Midbrain (tissue), 1 donor: ENCODE measurements at places on chromosomes 3 and 15.

DNA sequence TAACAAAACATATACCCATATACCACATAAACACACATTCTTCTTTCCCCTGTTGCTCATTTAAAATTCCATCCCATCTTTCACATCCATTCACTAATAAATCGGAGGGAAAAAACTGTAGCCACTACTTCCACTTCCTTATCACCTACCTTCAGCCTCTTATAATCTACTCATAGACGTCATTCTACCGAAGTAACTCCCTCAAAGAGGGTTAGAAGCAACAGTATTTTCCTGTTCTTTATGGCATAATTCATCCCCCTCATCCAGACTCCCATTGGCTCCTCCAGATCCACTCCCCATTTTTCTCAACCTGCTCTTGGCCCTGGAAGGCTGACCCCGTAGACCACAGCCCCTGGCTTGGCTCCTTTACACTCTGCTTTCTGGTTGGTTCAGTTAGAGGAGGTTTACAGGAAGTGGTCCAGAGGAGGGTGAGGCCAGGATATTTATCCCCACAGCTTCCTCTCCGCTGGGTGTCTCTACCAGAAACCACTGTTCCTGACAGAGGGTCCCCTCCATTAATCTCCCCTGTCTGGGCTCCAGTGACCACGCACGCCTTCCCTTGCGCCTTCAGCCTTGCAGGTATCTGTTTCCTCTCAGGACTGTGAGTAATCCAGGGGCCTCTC, 46.3 kb downstream of the FMN1 start:
- DNase-seq: no peak

DNA sequence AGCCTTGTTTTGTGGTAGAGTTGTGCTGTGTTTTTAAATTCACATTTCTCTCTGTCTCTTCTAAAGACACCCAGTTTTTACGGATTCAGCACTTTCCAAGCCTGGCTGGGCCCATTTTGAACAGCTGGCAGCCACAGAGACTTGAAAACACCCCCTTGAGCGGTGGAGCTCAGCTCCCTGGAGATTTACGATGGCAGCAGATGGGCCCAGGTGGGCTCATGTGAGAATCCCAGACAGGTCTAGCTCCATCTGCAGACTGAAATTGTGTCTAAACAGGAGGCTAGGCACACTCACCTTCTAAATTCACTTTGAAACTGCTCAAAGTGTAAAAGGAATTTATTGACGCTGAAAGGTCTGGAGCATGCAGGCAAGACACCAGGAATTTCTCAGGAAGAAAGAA, 232.0 kb upstream of the HES1 start:
- DNase-seq: no peak

DNA sequence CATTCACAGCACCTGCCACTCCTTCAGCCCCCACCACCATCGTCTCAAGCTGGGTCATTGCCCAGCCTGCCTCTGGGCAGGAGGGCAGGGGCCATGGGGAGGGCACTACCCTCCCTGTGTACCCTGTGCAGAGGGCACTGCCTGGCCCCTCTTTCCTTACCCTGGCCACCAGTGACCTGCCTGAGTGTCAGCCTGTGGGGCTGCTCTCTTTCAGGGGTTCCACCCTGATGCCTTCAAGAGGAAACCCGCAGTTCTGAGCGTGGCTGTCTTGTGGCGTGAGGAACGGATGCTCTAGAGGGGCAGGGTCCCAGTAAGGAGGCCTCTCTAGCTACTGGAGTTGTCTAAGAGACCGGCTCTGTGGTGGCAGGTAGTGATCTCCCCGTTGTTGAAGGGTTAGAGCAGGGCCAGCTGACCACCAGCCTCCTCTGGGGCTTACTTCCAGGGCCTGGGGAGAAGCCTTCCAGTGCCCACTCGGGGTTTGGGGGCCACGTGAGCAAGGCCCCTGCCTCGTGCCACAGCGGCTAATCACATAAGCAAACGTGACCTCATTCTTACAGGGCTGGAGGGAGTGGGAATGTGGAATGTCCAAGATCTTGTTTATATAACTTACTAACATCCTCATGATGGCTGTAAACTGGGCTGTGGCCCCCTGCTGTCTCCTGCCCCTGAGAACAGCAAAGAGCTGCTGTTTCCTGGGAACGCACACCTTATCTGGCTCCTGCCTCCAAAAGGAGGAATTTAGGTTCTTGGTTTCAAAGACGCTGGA, 31.4 kb upstream of the SEC13 start:
- DNase-seq: no peak

DNA sequence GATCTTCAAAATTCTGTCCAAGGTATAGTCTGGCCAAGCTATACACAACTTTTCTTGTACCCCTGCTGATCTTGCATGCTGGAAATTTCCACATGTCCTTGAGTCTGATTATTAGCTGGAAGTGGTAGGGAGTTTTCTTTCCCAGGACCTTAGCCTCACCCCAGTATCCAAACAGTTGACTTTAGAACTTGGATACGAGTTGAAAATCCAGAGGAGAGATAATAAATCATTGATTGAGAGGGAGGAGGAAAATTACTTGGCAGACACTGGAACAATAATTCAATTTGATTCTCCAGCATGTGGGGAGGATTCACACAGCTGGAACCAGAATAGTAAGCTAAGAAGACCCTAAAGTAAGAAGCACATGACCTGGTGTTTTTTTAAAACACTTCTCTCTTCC, 116.4 kb downstream of the IL5RA start:
- DNase-seq: no peak

DNA sequence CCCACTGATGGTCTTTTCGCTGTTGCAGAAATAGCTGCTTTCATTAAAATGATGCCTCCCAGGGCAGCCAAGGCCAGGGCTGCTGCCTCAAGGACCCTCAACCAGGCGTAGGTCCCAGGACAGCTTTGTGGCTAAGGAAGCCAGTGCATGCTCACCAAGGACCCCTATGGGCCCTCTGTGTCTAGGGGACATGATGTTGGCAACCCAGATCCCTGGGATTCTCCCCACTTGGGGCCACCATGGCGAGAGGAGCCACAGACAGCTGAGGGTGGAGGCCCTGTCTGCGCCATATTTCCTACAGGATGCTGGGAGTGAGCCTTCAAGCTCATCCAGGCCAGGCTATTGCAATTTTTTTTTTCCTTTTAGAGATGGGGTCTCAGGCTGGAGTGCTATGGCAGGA, 137.2 kb downstream of the CHSY1 start:
- DNase-seq: no peak

DNA sequence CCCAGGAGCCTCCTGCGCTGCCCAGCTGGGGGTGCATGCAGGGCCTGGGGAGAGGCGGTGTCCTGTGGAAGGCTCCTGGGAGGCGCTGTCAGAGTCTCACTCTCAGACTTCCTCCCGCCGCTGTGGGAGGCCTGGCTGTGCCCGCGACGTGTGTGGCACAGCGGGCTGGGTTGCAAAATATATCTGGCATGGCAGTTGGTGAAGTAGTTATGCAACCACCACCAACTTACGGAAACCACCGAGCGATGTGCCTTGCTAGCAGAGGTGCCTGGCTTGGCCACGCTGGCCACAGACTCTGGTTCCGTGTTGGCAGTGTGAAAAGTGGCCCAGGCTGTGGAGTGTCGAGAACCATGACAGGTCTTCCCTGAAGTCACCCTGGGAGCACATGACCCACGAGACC, 30.6 kb upstream of the GATA2 start:
- no peak for DNase-seq

GRCh38 chr3:19364148-19364547, 215.8 kb downstream of the KCNH8 start:
- DNase-seq: no peak

DNA sequence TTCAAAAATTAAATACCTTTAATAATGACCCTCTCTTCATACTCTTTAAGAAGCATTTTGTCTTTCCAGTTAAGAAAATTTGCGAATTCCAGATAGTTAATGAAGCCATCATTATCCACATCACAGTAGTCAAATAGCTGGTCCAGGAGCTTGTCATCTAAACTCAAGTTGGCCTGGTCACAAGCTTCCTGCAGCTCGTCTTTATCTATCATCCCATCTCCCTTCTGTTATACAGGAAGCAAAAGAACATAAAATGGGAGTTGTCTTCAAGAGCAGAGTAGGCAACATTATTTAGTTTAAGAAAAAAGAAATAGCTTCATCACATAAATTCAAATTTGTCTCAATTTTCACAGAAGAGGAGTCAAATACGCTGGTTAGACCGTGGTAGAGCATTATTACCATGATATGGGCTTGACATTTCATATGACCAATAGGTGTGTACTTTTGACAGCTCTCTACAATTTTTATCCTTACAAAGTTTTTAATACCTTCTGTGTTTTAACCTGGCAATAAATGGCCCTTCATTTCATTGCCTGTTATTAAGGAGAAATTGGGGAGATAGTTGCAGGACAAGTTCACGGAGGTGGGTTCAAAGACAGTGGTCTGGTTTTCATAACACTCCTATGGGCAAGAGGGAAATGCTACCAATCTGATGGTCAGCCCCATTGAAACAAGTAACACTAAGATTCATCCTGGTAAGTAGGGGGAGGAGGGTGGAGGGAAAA, 45.4 kb downstream of the EFHB start:
- DNase-seq: no peak

- DNase-seq: peak; percentile 77
Observed at GRCh38 chr3:129195731-129196256, 12.1 kb upstream of the CNBP start.

GRCh38 chr3:101858464-101859030, 9.2 kb downstream of the NFKBIZ start:
- no peak for DNase-seq

DNA sequence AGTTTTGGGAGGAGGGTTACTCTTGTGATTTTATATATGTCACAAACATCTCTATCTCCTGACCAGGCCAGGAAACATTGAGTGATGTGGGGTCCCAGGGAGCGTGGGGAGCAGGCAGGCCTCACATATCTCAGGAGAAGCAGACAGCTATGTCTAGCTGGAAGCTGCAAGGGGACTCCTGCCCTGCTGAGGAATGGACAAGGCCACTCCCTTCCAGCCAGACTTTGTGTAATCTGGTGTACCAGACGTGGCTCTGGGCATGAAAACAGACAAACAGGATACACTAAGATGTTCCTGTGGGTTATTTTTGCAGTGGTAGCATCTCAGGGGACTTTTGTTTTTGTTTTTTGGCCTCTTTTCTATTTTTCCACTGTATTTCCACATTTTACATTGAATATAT, 23.2 kb downstream of the CYP8B1 start:
- no peak for DNase-seq

DNA sequence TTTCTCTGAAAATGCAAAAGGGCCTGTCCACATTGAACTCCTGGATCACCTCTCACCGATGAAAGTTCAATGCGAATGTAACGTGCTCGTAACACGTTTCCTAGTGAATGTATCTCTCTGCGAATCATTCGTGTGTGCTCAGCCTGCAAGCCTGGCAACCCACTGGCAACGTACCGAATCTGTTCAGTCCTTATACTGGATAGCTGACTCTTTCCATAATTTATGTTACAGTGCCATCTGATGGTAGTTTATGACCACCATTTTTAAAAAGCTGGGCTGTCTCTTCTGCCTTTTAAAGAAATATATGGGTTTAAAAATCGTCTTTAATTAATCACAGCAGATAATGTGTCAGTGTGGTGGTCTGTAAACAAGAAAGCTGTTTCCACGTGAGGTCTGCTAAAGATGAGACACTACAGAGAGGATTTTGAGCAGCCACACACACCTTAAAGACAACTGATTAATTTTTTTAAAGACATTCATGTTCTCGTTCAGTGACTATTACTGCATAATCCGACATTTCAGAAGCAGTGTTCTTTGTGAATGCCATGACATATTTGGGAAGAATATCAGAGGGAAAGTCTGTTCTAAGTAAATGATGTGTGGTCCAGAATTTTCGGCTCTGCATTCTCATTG, 69.4 kb upstream of the FOXP1 start:
- DNase-seq: peak; percentile 71

DNA sequence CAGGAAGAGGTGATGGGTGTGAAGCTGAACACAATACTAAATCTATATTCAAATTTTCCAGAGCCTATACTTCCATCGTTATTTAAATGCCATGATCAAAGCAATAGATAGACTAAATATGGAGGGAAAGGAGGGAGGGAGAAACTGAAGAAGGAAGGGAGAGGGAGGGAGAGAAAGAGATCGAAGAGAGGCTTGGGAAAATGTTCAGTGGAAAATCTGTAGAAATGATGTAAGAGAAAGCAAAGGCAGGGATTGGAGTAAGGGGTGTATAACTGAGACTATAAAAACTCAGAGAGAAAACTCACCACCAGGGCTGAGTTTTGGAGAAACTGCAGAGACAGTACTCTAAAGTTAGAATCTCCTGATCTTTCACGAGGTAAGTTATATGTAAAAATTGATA, at the start of gene OSTN:
OSTN (plus strand) TSS at position 310 of the 400 bp plus-strand sequence. CDS start 13,292 bp downstream, outside the sequence.
- no peak for DNase-seq

DNA sequence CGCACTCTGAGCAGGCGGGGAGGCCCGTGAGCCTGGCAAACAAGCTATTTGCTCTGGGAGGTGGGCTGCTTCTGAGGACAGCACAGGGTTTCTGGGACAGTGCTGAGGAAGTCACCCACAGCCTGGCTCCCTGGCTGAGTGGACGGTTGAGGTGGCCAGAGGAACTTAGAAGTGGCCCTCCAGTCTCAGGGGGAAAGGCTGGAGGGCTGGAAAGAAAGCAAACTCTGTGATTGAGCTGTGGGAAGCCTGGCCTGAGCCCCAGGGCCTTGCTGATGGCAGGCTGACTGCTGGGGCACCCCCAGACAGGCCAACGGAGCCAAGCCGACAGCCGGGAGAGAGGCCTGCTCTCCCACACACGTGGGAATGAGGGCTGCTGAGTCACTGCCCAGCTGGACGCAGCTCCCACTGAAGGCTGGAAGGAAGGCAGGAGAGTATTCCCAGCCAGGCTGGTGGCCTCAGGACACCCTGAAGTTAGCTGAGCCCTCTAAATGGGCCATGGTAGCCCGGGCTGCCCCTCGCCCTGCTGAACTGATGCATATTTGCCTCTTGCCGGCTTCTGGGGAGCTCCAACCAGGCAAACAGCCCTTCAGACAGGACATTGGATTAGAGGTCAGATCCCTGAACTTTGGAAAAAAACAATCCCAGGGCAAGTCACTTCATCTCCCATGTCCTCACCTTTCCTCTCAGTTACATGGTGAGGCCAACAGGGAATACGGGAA, 98.0 kb upstream of the TLE3 start:
- DNase-seq: peak; percentile 71

GRCh38 chr3:194178669-194179068, 42.7 kb downstream of the HES1 start:
- DNase-seq: no peak

- no peak for DNase-seq
Observed at GRCh38 chr3:53267766-53268165, 11.9 kb upstream of the TKT start.

- DNase-seq: peak; percentile 59
Observed at GRCh38 chr15:27059610-27060202, 88.7 kb downstream of the GABRG3 start.
